ENCODE measurements at places on chromosomes 13 and 19.

DNA sequence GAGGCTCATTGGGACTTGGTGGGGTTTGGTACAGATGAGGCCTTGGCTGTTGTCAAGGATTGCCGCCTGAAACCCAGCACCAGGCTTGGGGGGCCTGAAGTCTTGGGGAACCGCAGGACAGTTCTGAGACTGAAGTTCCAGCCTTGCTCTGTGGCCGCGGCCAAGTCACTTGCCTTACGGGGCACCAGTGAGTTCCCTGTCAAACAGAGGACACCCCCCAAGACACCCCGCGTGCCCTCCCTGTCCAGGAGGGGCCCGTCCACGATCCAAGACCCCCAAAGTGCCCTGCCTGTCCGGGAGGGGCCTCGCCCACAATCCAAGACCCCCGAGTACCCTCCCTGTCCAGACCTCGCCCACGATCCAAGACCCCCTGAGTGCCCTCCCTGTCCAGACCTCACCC, 2.5 kb downstream of the CDC34 start:
- DNase-seq = no peak

- no peak for DNase-seq
These were observed 1.0 kb upstream of the PLK5 start for GRCh38 chr19:1522838-1523237.

GRCh38 chr13:114212158-114212495, 22.6 kb upstream of the CDC16 start:
- DNase-seq = no peak

DNA sequence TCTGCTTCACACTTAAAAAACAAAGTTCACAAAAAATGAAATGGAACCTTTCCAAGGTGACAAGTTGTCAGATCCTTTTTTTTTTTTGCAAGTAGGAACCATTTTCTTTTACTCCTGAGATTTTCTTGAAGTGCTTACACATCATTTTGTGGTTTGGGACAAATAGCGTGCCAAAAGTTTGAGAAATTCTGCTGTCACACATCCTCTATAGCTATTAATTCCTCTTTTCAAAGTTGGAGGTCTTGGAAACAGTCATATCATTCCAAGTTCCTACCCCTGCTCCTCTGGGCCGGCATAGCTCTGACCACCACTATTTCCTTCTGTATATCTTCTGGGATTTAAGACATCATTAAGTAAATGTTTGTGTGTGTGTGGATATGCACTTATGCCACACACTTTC, 421.6 kb upstream of the SLC10A2 start:
- no peak for DNase-seq

- DNase-seq = no peak
These were observed 30.4 kb downstream of the NOTCH3 start for GRCh38 chr19:15170345-15170744.

DNA sequence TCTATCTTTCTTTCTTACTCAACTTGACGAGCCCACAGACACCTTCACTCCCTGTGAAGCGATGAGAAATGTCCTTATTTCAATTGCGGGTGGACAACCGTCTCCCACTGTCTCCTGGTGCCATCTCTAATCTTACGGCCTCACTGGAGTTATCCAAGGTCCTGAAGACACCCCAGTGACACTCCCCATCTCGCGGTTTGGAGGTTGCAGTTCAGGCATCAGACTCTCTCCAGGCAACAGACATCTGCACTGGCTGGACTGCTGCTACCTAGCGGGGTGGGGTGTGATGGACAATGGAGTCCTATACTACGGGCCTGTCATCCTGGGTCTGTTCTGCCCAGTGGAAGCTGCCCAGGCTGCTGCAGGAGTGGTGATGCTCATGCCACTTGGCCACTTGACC, 18.3 kb upstream of the IRS2 start:
- no peak for DNase-seq

- DNase-seq = no peak
These were observed 81.3 kb upstream of the UBL3 start for GRCh38 chr13:29931696-29932095.

- DNase-seq = no peak
These were observed 17.1 kb upstream of the SHFL start for GRCh38 chr19:10069046-10069445.
